ENCODE measurements at places on chromosomes 3 and 15. TPM values are rescaled to one million over a fixed set of nuclear protein-coding genes. Genes with fewer than 3 reads are reported as not detected.

DNA sequence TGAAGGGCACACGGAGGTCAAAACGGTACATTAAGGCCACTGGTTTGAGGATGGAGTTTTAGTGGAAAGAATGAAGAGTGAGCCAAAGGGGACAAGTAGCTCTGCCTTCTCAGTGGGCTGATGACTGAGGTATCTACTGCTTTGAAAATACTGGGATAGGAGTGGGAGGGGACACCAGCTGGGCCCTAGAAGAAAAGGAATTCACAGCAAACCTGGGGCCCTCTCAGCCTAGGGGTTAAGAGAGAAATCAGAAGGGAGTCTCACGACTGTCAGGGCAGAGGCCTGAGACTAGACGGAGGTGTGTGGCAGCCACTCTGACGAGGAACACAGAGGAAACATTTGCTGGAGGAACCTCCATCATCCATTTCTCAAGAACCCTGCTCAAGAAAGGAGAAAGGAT lies 75.1 kb downstream of the TNIK start:
- peaks cover 2% of the 10 kb centered on the region for H3K27me3 ChIP-seq
- H3K27ac ChIP-seq: no peak overlapping the region
- H3K36me3 ChIP-seq: no peaks in the 10 kb centered on the region
- peaks cover 7% of the 10 kb centered on the region for H3K4me1 ChIP-seq

- H3K4me3 ChIP-seq: no peak overlapping the region
- no peaks in the 10 kb centered on the region for H3K27me3 ChIP-seq
- H3K36me3 ChIP-seq: no peaks in the 10 kb centered on the region
- no peaks in the 10 kb centered on the region for H3K4me1 ChIP-seq
- DNase-seq: no peak
Observed at GRCh38 chr3:109369510-109369909, 32.2 kb upstream of the DPPA4 start.

DNA sequence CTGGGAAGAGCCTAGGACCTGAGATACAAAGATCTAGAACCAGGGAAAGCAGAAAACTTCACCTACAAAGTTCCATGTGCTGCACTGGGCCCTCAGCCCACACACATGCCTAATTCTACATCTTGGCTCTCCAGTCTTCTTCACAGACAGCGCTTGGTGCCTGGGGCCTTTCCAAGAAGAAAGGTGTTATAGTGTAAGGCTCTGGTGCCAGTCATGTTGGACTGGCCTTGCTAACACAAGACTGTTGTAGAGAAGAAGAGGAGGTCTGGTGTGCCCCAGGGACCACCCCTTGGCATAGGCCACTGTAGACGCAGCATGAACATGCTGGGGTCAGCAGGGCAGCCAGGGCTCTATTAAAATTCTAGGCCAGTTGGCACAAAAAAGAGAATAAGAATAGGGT lies 226.2 kb upstream of the CTNNB1 start:
- H3K27ac ChIP-seq: peak overlapping the region; percentile 81
- no peak overlapping the region for H3K4me3 ChIP-seq
- no peaks in the 10 kb centered on the region for H3K27me3 ChIP-seq

DNA sequence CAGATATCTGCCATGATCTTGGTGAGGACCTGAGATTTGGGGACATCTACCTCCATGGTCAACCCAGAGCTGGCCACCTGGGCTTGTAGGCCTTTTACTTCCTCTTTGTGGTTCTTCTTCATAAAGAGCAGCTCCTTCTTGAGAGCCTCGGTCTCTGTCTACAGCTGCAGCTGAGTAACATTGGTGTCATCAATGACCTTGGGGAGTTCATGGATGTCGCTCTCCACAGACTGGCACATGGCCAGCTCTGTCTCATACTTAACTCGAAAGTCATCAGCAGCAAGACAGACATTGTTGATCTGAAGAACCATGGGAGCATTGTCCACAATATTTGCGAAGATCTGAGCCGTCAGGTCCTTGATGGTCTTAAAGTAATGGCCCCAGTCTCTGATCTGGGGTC lies 15.7 kb upstream of the RASA2 start:
- H3K4me1 ChIP-seq: peaks cover 14% of the 10 kb centered on the region
- H3K36me3 ChIP-seq: no peaks in the 10 kb centered on the region
- H3K27me3 ChIP-seq: no peaks in the 10 kb centered on the region
- no peak overlapping the region for H3K4me3 ChIP-seq
- H3K27ac ChIP-seq: peak overlapping the region; percentile 11
- no peak for DNase-seq

GRCh38 chr3:115141033-115141757 lies 5.9 kb downstream of the ZBTB20 start:
- no peak overlapping the region for H3K4me3 ChIP-seq
- DNase-seq: no peak
- no peak overlapping the region for H3K27ac ChIP-seq

- H3K27me3 ChIP-seq: no peaks in the 10 kb centered on the region
- no peaks in the 10 kb centered on the region for H3K4me1 ChIP-seq
- DNase-seq: no peak
- no peak overlapping the region for H3K4me3 ChIP-seq
Observed at GRCh38 chr15:94875550-94875949, 644.2 kb downstream of the MCTP2 start.

GRCh38 chr3:74443102-74443501 lies 171.4 kb downstream of the CNTN3 start:
- H3K4me1 ChIP-seq: no peaks in the 10 kb centered on the region
- no peaks in the 10 kb centered on the region for H3K36me3 ChIP-seq
- H3K4me3 ChIP-seq: no peak overlapping the region
- no peaks in the 10 kb centered on the region for H3K27me3 ChIP-seq
- no peak overlapping the region for H3K27ac ChIP-seq
- DNase-seq: no peak

- no peak overlapping the region for H3K27ac ChIP-seq
- no peak overlapping the region for H3K4me3 ChIP-seq
- DNase-seq: no peak
- H3K4me1 ChIP-seq: peaks cover 3% of the 10 kb centered on the region
Observed at GRCh38 chr3:197234947-197235914, 63.2 kb downstream of the DLG1 start.

The ATG3 gene
- 67.2 TPM for total RNA-seq

The ITIH1 gene
- total RNA-seq: not detected

GRCh38 chr3:126264952-126265351 lies 84.6 kb upstream of the ALDH1L1 start:
- H3K27ac ChIP-seq: no peak overlapping the region
- H3K27me3 ChIP-seq: no peaks in the 10 kb centered on the region
- H3K4me1 ChIP-seq: peaks cover 14% of the 10 kb centered on the region
- H3K4me3 ChIP-seq: no peak overlapping the region
- peak; percentile 44 for DNase-seq

The CEMIP gene
- 687 TPM for total RNA-seq

- no peaks in the 10 kb centered on the region for H3K36me3 ChIP-seq
- H3K27me3 ChIP-seq: no peaks in the 10 kb centered on the region
- no peak for DNase-seq
- H3K4me3 ChIP-seq: no peak overlapping the region
- H3K27ac ChIP-seq: no peak overlapping the region
- H3K4me1 ChIP-seq: no peaks in the 10 kb centered on the region
Observed at GRCh38 chr15:45784656-45785055, 149.8 kb downstream of the SQOR start.

DNA sequence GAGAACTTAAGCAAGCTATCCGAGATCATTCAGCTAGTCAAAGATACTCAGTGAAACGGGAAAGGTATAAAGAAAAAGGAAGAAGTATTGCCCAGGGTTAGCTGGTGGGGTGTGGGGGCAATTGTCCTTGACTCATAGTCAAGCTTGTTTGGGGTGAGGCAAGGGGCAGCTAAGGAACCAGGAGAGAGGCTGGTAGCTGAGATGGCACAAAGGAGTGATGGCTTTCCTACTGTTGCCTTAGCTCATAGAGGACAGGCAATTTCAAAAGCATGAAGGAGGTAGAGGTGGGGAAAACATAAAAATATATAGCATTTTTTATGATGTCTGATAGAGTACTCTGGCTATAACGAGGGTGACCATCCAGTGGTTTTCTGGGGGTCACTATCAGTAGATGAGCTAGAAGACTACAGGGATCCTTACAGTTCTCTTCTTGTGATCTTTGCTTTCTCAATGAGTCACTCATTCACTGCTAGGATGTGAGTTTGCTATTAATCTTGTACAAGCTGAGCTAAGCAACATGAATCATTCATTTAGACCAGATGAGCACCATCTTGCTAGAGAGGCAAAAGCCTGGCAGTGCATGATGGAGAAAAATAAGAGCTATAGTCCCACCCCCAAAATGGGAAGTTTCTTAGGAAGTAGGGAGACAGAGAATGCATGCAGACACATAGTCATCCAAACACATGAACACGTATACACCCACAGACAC lies 207.1 kb upstream of the PFN2 start:
- H3K27me3 ChIP-seq: no peaks in the 10 kb centered on the region
- peaks cover 13% of the 10 kb centered on the region for H3K4me1 ChIP-seq
- no peak overlapping the region for H3K4me3 ChIP-seq

The NOX5 gene
- total RNA-seq: 0.36 TPM

- no peaks in the 10 kb centered on the region for H3K4me1 ChIP-seq
- DNase-seq: no peak
- no peaks in the 10 kb centered on the region for H3K36me3 ChIP-seq
- no peak overlapping the region for H3K4me3 ChIP-seq
- H3K27ac ChIP-seq: no peak overlapping the region
Observed at GRCh38 chr3:157059181-157059580, 100.8 kb downstream of the CCNL1 start.

DNA sequence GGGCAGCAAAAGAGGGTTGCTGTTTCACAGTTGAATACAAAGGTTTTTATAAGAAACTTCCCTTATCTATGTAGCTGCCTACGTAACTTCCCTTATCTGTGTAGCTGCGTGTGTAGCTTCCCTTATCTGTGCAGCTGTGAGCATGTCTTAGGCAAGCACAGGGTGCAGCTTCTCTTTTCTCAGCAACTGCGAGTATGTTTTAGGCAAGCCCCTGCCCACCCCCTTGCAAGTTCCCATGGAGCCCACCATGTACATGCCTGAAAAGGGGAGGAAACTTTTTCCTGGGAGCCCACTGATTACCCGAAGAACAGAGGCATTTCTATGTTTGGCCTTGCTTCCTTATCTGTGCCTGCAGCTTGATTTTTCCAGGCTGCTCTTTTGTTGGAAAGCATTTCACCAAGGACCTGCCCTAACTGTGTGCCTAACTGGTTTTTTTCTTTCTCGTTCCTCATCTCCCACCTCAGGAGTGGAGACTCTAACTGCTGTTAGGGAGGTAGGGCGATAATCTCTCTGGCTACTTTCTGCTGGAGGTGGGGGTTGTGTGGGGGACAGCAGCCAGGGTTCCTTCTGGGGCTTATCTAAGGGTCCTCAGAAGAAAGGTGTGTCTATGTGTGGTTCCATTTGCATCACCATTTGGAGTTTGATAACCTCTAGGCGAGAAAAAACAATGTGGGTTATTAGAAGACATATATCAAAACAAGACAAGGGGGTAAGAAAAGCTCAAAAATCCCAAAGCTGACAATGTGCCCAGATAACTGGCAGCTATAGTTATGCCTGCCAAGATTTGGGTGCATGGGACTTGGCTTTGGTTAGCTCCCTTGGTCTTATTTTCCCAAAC lies 26.0 kb downstream of the SORD start:
- H3K27me3 ChIP-seq: no peaks in the 10 kb centered on the region
- no peaks in the 10 kb centered on the region for H3K36me3 ChIP-seq
- no peak overlapping the region for H3K27ac ChIP-seq
- H3K4me3 ChIP-seq: no peak overlapping the region

The LINGO1 gene
- total RNA-seq: under 0.01 TPM

All from osteoblast (primary cell).